ENCODE measurements at places on chromosomes 13 and 19.

GRCh38 chr19:49114630-49115363 lies 627 bp downstream of the LIN7B start:
- DNase-seq: no peak

DNA sequence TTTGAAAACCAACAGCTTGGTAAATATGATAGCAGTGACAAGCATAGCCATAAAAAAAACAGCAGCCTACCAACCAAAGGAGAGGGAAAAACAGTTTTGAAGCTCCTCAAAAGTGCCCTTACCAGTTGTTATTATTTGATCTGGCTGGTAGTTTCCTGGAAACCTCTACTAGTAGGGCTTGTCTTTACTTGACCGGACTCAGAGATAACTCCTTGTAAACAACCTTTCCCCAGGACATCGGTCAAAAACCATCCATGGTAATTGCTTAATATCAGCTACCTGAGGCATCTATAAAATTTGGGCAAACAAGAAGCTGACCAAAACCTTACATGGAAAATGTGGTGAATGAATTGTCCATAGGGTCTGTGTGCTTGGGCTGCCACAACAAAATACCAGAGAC lies 210.9 kb downstream of the FGF14 start:
- no peak for DNase-seq

DNA sequence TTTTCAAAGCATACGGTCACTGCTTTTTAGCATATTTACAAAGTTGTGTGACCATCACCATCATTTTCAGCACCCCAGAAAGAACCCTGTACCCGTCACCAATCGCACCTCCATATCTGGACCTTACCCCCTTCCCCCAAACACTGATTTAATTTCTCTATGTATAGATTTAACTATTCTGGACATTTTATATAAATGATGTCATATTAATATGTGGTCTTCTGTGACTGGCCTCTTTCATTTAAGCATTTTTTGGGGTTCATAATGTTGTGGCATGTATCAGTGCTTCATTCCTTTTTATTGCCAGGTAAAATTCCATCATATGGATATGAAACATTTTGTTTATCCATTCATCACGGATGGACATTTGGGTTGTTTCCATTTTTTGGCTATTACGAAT lies 74.0 kb downstream of the TBC1D4 start:
- DNase-seq: no peak

GRCh38 chr13:74162135-74162534 lies 27.9 kb upstream of the KLF12 start:
- DNase-seq: no peak

GRCh38 chr13:112003941-112004340 lies 63.0 kb upstream of the SOX1 start:
- no peak for DNase-seq

DNA sequence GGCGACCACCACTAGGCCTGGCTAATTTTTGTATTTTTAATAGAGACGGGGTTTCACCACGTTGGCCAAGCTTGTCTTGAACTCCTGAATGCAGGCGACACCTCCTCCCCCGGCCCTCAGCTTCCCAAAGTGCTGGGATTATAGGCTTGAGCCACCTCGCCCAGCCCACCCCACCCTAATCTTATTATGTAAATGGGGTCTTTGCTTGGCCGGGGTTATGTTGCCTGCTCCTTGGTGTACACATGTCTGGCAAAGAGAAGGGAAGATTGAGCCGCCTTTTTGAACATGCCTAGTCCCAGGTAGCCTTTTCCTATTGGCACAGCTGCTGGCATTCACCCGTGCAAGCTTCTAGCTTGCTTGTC lies 106.8 kb downstream of the KCTD15 start:
- no peak for DNase-seq

GRCh38 chr13:94925263-94925662 lies 212.9 kb upstream of the SOX21 start:
- no peak for DNase-seq

DNA sequence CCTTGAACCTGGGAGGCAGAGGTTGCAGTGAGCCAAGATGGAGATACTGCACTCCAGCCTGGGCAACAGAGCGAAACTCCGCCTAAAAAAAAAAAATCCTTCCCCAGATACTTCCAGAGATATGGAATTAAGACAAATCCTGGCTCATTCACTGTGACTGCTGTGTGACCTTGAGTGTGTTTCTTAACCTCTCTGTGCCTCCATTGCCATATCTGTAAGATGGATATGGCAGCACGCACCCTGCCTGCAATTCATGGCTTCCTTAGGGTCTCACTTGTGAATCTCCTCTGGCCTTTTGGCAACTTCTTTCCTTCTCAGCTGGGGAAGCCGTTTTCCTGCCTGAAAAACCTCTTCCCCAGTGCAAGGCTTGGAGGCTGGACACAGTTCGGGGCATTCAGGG lies 33.8 kb upstream of the ONECUT3 start:
- no peak for DNase-seq

GRCh38 chr13:51958217-51958547 lies 53.1 kb downstream of the ATP7B start:
- DNase-seq: no peak

DNA sequence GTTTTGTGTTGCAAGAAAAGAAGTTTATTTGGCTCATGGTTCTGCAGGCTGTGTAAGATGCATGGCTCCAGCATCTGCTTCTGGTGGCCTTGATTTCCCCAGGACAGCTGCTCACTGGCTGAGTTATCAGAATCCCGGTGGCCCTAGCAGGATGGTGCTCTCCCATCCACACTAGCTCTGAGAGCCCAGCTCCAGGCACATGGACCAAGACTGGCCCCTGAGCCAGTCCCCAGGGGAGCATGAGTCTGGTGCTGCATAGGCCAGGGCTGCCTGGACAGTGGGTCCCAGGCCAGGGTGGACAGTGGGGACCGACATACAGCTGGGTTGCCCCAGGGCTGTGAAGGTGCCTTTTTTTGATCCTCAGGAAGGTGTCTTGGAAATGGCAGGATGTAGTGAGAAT lies 10.4 kb downstream of the ADGRE2 start:
- no peak for DNase-seq

DNA sequence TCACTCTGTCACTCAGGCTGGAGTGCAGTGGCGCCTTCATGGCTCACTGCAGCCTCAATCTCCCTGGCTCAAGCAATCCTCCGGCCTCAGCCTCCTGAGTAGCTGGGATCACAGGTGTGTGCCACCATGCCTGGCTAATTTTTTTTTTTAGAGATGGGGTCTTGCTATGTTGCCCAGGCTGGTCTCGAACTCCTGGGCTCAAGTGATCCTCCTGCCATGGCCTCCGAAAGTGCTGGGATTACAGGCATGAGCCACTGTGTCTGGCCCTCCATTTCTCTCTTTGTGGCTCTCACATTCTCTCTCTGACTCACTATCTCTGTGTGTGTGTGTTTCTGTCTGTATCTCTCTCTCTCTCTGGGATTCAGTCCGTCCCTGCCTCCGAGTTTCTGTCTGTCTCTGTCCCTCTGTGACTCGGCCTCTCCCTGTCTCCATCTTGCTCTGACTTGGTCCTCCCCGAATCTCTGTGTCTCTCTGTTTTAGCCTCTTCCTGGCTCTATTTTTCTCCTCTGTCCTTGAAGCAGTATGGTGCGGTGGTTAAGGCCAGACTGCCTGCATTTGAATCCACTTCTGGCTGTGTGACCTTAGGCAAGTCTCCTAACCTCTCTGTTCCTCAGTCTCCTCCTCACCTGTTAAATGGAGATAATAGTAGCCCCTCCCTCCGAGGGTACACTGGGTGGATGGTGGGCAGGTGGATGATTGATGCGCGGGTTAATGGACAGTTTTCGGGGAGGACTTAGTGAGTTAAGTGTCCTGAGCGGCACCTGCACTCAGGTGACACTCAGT lies 11.0 kb downstream of the MEIS3 start:
- DNase-seq: no peak

- DNase-seq: no peak
Measured at GRCh38 chr19:17841810-17842662, 5.7 kb downstream of the JAK3 start.

GRCh38 chr19:13014101-13014920 lies 19.0 kb downstream of the NFIX start:
- no peak for DNase-seq

DNA sequence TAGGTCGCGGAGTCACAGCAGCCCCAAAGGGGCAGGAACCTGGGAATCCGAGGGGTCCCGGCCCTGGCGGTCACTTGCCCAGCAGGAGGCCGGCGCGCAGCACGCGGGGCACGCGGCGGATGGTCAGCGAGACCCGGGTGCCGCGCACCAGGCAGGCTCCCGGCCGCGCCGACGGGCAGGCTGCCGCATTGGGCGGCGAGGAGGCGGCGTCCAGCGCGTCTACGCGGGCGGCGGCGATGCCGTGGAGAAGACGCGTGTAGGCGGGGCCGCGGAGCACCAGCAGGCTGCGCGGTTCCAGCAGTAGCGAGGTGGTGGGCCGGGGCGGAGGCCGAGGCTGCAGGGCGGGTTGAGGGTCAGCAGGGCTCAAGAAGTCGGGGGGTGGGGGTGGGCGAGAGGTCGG lies 607 bp upstream of the SYNE4 start:
- DNase-seq: no peak

DNA sequence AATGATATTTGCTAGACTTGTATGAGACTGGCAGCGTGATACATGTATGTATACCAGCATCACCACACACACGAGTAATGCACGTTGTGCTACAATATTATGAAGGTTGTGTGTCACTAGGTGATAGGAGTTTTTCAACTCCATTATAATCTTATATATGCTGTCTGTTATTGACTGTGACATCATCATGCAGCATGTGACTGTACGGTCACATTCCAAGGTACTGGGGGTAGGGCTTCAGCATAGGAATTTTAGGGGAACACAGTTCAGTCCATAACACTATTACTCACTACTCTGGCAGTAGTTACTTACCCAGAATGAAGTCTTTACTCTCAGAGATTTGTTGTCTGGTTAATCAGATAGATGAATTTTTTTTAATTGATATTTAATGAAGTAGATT lies 91.1 kb downstream of the CDK8 start:
- DNase-seq: no peak

DNA sequence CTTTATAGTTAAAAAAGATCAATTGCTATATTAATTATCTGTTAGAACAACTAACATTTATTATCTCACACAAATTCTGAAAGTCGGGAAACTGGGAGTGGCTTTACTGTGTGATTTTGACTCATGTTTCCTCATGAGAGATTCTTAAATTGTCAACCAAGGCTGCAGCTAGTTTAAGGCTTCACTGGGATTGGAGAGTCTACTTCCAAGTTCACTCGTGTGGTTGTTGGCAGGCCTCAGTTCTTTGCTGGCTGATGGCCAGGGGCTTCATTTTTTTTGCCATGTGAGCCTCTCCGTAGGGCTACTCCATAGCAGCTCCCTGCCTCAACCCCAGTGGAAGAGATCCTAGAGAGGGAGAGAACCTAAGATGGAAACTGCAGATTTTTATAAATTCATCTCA lies 24.5 kb upstream of the LPAR6 start:
- DNase-seq: no peak

DNA sequence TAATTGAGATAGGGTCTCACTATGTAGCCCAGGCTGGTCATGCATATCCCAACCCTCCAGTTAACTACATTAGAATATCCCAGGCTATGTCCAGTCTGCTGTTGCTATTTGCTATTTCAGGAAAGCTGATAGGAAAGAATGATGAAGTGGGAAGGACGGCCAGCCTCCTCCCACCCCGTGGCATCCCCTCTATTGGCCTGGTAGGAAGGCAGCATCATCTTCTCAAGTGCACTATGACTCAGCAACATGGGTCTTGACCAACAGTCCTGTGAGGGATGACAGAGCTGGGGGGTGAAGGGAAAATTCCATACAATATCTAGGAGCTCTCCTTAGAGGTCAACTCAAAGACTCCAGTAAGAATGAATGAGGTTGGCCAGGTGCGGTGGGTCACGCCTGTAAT lies 48.0 kb upstream of the ABCC4 start:
- no peak for DNase-seq

DNA sequence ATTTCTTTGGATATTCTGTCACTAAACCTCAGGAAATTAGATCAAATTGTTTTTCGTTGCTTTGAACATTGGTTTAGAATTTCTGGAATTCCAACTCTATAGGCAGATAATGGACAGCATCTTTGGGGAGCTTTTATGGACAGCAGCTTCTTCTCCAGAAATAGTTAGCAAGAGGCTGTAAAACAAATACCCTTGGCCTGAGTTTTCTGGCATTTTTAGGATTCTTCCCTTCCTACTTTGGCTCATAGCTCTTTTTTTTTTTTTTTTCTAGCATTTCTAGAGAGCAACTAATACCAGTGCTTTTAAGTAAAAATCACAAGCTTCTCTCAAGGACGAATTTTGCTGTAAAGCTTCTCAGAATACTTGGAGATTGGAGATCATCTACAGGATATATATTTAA lies 169.8 kb upstream of the SPRY2 start:
- DNase-seq: no peak

DNA sequence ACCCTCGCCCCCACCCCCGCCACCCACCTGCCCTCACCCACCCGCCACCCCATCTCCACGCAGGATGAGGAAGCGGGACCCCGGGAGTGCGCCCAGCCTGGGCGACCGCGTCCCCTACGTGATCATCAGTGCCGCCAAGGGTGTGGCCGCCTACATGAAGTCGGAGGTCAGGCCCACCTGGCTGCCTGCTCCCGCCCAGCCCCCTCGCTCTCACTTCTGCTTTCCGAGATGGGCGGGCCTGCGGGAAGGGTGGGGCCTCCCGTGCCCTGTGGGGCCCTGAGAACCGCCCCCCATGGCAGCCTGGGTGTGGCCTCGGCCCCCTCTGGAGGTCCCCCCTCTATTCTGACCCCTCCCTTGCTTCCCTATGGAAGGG lies 3.1 kb upstream of the SPIB start:
- DNase-seq: no peak

DNA sequence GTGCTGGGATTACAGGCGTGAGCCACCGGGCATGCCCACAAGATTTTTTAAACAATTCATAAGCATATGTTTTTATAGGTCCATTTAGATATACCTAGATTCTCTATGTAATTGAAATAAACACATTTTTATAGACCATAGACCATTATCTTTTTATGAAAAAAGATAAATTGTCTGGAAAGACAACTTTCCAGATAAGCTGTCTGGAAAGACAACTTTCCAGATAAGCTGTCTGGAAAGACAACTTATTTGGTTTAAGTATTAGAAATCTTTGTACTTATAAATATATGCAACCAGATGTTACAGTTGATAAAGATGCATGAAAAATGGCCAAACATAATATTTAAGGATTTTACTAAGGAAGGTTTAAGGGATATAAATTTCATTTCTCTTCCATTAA lies 538.5 kb downstream of the GPC6 start:
- no peak for DNase-seq

GRCh38 chr19:8392017-8392591 lies 1.9 kb downstream of the RAB11B start:
- DNase-seq: no peak
